ENCODE measurements at places on chromosomes 1 and 21. TPM values are rescaled to one million over a fixed set of nuclear protein-coding genes. Genes with fewer than 3 reads are reported as not detected.

DNA sequence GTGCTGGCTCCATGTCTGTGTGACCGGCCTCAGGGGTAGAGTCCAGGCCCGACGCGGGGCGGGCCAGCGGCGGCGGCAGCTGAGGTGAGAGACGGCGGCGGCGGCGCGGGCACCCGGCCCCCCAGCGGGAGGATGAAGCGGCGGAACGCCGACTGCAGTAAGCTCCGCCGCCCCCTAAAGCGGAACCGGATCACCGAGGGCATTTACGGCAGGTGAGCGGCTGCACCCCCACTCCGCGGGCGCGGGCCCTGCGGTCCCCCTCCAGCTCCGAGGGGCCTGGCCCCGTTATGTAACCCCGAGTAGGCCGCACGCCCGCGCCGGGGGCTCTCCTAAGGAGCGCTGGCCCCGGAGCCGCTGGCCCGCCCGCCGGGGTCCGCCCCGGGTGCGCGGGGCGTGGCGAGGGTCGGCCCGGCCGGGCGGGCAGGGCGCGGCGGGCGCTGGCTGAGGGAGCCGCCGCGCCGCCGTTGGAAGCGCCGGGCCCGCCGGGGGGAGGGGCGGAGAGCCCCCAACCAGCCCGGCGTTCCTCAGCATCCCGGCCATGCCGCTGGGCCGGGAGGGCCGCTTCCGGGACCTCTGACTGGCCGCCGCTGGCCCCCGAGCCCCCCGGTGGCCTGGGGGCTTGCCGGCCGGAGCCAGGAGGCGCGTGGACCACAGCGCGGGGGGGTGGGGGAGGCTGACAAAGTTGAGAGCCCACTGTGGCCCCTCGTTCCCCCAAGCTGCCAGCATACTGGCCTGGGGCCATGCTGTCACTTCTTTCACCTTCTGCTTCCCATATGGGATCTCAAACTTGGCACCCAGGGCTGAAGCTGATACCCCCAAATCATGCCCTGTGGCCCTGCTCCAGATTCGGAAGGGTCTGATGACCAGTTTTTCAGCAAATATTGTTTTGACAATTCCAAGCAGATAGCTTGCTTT is 527 bp downstream of the MACO1 start:
- peak overlapping the region; percentile 96 for H3K4me3 ChIP-seq
- H3K36me3 ChIP-seq = no peaks in the 10 kb centered on the region
- H3K4me1 ChIP-seq = peaks cover 20% of the 10 kb centered on the region
- DNase-seq = no peak
- H3K27ac ChIP-seq = peak overlapping the region; percentile 95

DNA sequence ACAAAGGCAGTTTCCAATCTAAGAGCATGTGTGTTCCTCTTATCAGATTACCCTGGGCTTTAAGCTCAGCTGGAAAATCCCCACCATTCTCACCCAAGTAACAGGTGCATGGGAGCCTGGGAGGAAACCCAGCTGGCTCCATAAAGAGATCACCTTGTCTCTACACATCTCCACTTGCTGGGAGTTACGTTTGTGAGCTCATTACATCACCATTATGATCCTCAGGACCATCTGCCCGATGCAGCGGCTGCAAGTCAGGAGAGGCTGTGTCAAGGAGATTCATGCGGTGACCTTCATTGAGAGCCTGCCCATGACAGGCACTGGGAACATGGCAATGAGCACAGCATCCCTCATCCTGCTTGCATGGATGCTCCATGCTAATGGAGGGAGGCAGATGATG is 618.0 kb downstream of the NPHP4 start:
- H3K27ac ChIP-seq = no peak overlapping the region
- no peaks in the 10 kb centered on the region for H3K36me3 ChIP-seq
- H3K4me1 ChIP-seq = no peaks in the 10 kb centered on the region

GRCh38 chr1:108643492-108644335 is 17.2 kb downstream of the HENMT1 start:
- peak; percentile 53 for DNase-seq
- no peak overlapping the region for H3K27ac ChIP-seq
- no peaks in the 10 kb centered on the region for H3K36me3 ChIP-seq
- H3K4me3 ChIP-seq = no peak overlapping the region
- peaks cover 23% of the 10 kb centered on the region for H3K4me1 ChIP-seq

DNA sequence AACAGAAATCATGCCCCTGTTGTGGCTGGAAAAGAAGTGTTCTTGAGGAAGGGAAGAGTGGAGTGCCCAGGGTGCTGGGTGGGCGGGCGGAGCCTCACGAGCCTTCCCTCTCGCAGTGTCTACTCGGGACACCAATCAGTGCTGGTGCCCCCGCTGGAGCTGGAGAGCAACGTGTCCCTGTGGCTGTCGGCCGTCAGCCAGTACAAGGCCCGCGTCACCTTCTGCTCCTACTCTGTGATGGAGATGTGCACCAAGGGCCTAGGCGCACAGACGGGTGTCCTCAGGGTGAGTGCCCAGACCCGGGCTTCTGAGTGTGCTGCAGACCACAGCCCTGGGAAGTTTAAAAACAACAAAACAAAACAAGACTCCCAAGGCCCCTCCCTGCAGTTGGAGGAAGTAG is 47.4 kb downstream of the S100B start:
- H3K27me3 ChIP-seq = no peaks in the 10 kb centered on the region
- no peaks in the 10 kb centered on the region for H3K4me1 ChIP-seq
- no peak for DNase-seq
- H3K4me3 ChIP-seq = no peak overlapping the region
- no peaks in the 10 kb centered on the region for H3K36me3 ChIP-seq

GRCh38 chr1:200873671-200874397 is 1.1 kb downstream of the GPR25 start:
- peak overlapping the region; percentile 18 for H3K4me3 ChIP-seq
- H3K4me1 ChIP-seq = peaks cover 11% of the 10 kb centered on the region
- DNase-seq = no peak
- H3K36me3 ChIP-seq = no peaks in the 10 kb centered on the region

GRCh38 chr1:116738673-116739370 is 15.4 kb upstream of the CD2 start:
- no peak overlapping the region for H3K4me3 ChIP-seq
- H3K4me1 ChIP-seq = peaks cover 8% of the 10 kb centered on the region
- DNase-seq = no peak
- H3K27me3 ChIP-seq = no peaks in the 10 kb centered on the region

DNA sequence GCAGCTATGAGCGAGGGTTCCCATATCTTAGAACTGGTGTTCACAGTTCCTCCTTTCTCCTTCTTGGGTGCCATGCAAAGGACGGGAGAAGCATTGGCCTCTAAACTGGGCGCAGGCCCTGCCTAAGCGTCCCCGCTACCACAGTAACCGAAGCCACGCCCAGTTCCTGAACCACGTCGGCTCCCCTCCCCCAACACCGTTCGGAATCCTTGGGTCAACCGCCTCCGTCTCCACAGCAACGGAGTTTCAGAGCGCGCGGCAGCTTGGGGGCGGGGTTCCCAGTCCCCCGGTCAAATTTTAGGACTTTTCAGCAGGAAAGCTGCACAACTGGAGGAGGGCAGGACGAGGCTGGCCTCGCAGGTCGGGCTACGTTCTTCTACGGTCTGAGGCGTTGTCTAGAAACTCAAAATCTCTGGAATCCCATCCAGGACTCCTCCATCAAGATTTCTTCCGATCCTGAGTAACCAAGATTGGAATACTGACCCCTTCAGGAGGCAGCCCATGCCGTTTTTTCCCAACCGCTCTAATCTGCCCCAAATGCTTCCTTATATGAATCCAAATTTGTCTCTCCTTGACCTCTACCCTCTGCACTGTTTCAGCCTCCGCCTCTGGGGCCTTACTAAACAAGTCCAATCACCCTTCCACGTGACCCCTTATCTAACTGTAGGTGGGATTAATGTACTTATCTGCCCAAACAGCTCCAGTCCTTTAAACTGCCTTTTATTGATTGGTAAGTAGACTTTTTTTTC is at the start of gene SPAG17:
TSS of gene SPAG17 (minus strand) at position 145 of the 749 bp plus-strand sequence. CDS start at position 74, 71 bp downstream.
- peak; percentile 48 for DNase-seq
- H3K4me1 ChIP-seq = no peaks in the 10 kb centered on the region
- H3K4me3 ChIP-seq = peak within 1 kb of the TSS; percentile 17
- H3K27ac ChIP-seq = no peak within 1 kb of the TSS
- H3K27me3 ChIP-seq = no peaks in the 10 kb centered on the region
- H3K36me3 ChIP-seq = no peaks in the 10 kb centered on the region

- H3K36me3 ChIP-seq = no peaks in the 10 kb centered on the region
- H3K4me1 ChIP-seq = no peaks in the 10 kb centered on the region
- no peaks in the 10 kb centered on the region for H3K27me3 ChIP-seq
- no peak overlapping the region for H3K4me3 ChIP-seq
- no peak for DNase-seq
Measured at GRCh38 chr1:77906019-77906545, 17.7 kb downstream of the NEXN start.

DNA sequence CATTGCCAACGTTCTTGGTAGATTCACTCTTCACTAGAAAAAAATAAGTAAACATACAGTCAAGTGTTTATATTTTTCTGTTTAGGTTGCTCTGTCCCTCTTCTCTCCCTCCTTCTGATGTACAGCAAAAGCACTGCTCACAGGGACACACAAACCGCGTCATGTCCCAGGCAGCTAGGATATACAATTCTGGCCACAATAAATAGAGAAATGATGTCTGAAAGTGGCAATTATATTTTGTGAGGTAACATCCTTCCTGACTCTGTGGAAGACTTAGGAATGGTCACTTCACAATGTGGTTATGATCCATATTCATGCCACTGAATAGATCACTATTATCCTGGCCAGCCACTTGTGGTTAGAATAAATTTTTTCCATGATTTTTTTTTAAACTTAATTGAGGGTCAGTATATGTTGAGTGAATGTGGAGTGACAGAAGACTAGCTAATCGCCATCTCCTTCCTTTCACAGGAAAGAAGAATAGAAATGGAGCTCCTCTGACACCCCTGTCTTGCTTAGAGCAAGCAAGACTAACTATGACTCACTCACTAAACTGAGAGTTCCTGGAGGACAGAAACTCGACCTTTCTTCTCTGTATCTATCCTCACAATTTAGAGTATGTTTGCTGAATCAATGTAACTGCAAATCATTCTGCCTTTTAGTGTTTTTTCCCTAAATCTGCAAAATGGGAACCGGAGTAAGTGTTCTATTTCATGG is 54.0 kb downstream of the ZNHIT6 start:
- DNase-seq = no peak
- H3K36me3 ChIP-seq = no peaks in the 10 kb centered on the region
- H3K4me1 ChIP-seq = no peaks in the 10 kb centered on the region
- no peak overlapping the region for H3K4me3 ChIP-seq
- no peak overlapping the region for H3K27ac ChIP-seq

- peak overlapping the region; percentile 84 for H3K4me3 ChIP-seq
- H3K27me3 ChIP-seq = no peaks in the 10 kb centered on the region
- peak overlapping the region; percentile 91 for H3K27ac ChIP-seq
- peaks cover 3% of the 10 kb centered on the region for H3K36me3 ChIP-seq
Measured at GRCh38 chr1:39575191-39576015, 1.2 kb downstream of the PABPC4 start.

DNA sequence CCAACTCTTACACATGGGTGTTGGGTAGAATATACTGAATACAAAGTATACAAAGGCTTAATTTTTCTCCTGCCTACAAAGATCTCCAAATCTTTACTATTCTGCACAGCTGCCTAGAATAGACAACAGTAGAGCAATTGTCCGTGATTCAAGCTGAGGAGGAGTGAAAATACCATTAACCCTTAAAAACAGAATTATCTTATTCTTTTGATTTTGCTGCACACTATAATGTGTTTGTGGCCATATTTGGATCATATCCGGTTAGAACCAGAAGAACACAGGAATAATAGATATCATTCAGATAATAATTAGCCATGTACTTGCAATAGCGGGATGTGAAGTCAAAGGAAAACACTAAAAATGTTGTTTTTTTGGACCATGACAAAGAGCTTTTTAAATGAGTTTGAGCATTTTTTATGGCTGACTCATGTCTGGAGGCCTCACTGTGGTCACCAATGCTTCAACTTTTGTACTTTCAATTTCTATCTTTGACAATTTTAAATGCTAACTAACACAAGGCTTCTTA is 197.6 kb upstream of the FOXD3 start:
- no peaks in the 10 kb centered on the region for H3K27me3 ChIP-seq
- no peak for DNase-seq
- H3K36me3 ChIP-seq = no peaks in the 10 kb centered on the region
- H3K27ac ChIP-seq = no peak overlapping the region
- H3K4me3 ChIP-seq = no peak overlapping the region

GRCh38 chr1:210250998-210251679 is 18.5 kb downstream of the SERTAD4 start:
- DNase-seq = peak; percentile 52
- peaks cover 27% of the 10 kb centered on the region for H3K4me1 ChIP-seq
- H3K27me3 ChIP-seq = peaks cover 14% of the 10 kb centered on the region
- H3K4me3 ChIP-seq = peak overlapping the region; percentile 20

- H3K36me3 ChIP-seq = no peaks in the 10 kb centered on the region
- H3K27ac ChIP-seq = no peak overlapping the region
- peaks cover 2% of the 10 kb centered on the region for H3K27me3 ChIP-seq
- no peaks in the 10 kb centered on the region for H3K4me1 ChIP-seq
- no peak overlapping the region for H3K4me3 ChIP-seq
Measured at GRCh38 chr1:42873670-42874069, 27.3 kb downstream of the ZNF691 start.

DNA sequence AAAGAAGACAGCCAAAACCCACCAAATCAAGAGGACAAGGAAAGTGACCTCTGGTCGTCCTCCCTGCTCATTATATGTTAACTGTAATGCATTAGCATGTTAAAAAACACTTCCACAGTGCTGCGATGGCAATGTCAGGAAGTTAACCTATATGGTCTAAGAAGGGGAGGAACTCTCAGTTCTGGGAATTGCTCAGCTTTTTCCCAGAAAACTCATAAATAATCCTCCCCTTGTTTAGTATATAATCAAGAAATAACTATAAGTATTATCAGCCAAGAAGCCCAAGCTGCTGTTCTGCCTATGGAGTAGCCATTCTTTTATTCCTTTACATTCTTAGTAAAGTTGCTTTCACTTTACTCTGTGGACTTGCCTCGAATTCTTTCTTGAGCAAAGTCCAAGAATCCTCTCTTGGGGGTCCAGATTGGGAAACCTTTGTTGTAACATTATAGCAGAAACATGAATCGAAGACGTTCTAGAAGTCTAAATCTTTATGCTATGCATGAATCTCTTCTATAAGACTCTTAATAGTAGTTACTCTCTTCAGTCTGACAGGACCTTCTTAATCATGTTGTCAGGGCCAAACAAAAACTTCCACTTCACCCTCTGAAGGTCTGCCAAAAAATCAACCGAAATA is 110.0 kb upstream of the VANGL1 start:
- H3K27ac ChIP-seq = no peak overlapping the region
- no peaks in the 10 kb centered on the region for H3K27me3 ChIP-seq
- H3K4me3 ChIP-seq = no peak overlapping the region
- no peaks in the 10 kb centered on the region for H3K4me1 ChIP-seq

RCOR3 gene
- 77.6 TPM for total RNA-seq

CELA2B gene
- not detected for total RNA-seq

ZNF683 gene
- not detected for total RNA-seq

S100A1 gene
- total RNA-seq = 3.7 TPM

KLHL17 gene
- total RNA-seq = 26.1 TPM
